ENCODE measurements at places on chromosomes 13 and 19.

GRCh38 chr13:88704600-88705275 lies 1033.6 kb downstream of the SLITRK5 start:
- DNase-seq = no peak

- no peak for DNase-seq
These were observed 953.2 kb downstream of the DIAPH3 start for GRCh38 chr13:59210543-59210942.

DNA sequence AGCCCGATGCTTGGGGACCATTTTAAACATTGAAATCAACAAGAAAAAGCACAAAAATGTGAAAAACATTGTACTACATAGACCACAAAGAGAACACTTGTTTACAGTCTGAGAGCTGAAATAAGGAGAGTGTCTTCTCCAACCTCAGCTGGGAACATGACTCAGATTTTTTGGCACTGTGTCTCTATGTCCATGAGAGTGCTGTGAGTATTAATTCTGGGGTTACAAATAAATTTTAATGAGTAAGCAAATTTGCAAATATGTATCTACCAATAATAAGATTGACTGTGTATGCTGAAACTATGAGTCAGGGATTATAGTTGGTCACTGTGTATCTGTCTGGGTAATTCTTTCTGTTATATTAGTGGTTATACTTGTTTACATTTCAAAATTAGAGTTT lies 174.0 kb downstream of the DCT start:
- DNase-seq = no peak

- DNase-seq = no peak
These were observed 3.9 kb downstream of the PIH1D1 start for GRCh38 chr19:49447485-49448431.

- no peak for DNase-seq
These were observed 228.6 kb downstream of the EFNB2 start for GRCh38 chr13:106306748-106307277.

DNA sequence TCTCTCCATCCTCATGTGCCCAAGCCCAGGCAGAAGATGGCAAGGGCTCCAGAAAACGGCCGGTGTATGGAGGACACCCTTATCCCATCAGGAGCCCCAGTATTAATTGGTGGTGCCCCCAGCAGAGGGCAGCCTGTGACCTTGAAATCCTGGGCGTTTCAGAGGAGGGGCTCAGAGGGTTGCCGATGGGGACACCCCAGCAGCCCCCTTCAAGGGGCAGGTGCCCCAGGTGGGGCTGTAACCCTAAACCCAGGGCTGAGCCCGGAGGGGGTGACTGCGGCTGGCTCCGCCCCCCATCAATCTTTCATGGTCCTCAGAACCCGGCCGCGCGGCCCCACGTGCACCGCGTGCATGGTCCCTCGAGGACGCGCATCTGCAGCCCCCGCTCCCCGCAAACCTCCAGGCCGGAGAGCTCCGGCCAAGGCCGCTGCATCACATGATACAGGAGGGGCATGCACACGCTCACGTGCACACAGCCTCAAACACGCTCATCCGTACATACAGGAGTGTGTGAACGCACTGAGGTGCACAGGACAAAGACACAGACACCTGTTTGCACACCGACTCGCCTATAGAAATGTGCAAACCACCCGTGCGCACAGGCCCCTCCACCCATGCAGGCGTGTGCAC lies 949 bp downstream of the RAB3A start:
- DNase-seq = no peak

GRCh38 chr19:525029-525428 lies 6.5 kb upstream of the CDC34 start:
- DNase-seq = no peak

DNA sequence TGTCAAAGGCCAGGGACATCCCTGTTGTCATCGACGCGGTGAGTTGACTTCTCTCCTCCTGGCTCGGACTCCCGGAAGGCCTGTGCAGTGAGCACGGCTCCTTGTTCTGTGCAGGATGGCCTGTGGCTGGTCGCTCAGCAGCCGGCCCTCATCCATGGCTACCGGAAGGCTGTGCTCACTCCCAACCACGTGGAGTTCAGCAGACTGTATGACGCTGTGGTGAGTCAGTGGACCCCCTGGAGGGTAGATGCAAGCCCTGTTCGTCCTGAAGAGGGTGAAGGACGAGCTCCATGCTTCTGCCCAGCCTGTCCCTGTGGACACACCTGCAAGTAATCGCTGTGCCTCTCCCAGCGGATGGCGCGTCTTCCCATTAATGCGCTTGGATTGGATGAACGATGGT lies 19.2 kb downstream of the NAXD start:
- no peak for DNase-seq

DNA sequence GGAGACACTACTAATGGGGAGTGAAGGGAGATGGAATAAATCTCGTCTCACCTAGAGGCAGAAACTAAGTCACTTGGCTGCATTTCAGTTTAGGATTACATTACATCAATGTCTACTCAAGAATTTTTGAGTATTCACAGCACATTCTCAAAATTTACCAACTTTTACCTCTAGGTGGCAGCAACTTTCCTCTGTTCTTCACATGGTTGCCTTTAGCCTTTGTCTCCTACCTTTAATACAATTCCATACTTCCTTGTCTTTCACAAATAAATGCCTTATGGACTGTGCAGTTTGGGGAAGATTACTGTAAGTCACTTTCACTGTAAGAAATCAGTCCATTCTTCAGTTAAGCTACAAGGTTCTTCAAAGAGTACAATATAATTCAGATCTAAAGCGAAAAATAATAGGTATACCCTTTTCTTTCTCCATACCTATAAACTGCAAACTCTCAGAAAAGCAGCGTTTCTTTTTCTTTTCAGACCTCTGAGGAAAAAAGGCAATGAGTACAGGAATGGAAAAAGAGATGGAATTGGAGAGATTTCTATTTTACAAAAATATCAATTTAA lies 379.4 kb downstream of the KLF12 start:
- no peak for DNase-seq

- DNase-seq = no peak
These were observed 90.2 kb downstream of the MAP4K1 start for GRCh38 chr19:38527466-38528136.

DNA sequence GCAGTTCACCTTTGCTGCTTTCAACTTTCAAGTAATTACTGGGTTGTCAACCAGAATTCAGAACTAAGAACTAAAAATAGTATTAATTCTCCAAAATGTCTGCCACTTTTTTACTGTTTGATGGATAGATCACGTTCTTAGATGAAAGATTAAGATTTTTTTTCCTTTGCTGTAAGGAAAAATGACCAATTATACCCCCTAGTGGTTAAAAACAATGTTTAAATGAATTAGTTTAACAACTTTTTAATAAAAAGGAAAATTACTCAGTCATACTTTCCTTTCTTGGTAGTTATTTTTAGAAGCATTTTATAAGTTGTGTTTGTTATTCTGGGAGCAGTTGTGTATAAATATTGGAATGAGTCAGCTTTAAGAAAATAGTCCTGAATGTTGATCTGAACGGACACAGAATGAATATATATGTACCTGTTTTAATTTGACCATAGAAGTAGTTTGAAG lies 4.6 kb downstream of the TM9SF2 start:
- DNase-seq = no peak

DNA sequence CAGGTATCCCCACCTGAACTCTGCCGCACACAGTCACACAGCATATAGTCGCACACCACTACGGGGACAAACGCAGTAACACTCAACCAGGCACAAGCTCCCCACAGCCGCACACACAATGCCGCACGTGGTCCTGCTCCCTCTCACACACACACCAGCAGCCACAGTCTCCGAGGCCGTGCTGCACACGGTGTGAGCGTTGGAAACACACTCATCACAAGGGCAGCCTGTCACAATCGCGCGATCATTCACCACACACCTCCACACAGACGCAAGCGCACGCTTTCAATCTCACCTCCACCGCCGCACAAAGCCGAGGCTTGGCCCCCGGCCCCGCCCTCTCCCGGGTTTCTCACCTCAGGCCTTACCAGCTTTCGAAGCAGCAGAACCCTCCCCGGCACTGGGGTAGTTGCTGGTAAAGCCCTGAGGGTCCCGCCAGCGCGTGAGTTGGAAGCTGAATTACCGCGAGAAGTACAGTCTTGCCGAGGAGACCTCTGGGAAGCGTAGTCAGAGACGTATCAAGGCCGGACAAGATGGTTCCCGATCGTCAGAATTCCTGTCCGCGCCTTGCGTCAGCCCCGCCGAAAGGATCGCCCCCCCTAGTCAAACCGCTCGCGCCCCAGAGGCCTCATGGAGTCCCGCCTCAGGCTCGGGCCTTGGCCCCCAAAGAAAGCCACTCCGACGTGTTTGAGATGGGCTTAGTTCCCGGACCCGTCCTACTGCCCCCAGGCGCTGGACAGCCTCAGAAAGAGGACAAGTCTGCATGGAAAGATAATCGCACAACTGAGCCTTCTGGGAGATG lies at the start of gene ZNF566:
Gene ZNF566 (minus strand): TSS at position 444 of the 802 bp plus-strand sequence. CDS start 13,004 bp downstream, outside the sequence.
- peak; percentile 77 for DNase-seq

- DNase-seq = no peak
These were observed 9.8 kb downstream of the BICRA start for GRCh38 chr19:47618771-47619170.

GRCh38 chr13:28717170-28717569 lies 1.6 kb downstream of the SLC46A3 start:
- no peak for DNase-seq

DNA sequence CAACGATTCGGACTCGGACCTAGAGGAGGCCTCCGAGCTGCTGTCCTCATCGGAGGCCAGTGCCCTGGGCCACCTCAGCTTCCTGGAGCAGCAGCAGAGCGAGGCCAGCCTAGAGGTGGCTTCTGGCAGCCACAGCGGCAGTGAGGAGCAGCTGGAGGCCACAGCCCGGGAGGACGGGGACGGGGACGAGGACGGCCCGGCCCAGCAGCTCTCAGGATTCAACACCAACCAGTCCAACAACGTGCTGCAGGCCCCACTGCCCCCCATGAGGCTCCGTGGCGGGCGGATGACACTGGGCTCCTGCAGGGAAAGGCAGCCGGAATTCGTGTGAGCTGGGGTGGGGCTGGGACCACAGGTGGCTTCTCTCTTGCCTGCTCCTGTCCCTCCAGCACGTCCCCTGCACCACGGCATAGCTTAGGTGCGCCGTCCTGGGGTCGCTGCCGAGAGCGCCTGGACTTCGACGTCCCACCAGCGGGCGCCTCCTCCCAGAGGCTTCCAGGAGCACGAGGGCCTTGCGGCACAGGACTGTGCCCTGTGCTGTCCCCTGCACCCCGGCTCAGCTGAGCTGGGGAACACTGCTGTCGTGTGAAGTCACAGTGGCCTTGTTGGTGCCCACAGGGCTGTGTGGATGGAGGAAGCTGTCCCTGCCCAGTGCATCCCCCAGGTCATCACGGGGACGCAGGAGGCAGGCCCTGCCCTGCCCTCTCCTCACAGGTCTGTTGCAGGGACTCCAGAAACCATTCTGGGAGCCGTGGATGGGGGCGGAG lies 9.3 kb downstream of the POLR2E start:
- no peak for DNase-seq

DNA sequence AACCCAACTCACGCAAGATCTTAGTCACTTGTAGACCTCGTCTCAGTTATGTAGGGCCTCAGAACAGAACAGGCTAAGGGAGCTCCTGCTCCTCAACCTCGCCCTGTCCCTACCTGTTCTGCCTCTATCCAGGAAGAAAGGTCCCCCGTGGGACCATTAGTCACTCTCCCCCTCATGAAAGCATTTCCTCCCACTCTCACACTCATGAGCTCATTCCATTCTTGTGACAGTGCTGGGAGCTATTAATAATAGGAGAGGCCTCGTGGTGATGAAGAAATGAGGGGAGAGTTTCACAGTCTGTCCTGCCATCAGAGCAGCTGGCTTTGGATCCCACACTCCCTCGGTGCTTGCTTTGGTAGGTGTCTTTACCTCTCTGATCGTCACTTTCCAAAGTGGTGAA lies 10.2 kb downstream of the PPP2R1A start:
- DNase-seq = no peak

- DNase-seq = no peak
These were observed 42.0 kb upstream of the IPO5 start for GRCh38 chr13:97911311-97912138.

DNA sequence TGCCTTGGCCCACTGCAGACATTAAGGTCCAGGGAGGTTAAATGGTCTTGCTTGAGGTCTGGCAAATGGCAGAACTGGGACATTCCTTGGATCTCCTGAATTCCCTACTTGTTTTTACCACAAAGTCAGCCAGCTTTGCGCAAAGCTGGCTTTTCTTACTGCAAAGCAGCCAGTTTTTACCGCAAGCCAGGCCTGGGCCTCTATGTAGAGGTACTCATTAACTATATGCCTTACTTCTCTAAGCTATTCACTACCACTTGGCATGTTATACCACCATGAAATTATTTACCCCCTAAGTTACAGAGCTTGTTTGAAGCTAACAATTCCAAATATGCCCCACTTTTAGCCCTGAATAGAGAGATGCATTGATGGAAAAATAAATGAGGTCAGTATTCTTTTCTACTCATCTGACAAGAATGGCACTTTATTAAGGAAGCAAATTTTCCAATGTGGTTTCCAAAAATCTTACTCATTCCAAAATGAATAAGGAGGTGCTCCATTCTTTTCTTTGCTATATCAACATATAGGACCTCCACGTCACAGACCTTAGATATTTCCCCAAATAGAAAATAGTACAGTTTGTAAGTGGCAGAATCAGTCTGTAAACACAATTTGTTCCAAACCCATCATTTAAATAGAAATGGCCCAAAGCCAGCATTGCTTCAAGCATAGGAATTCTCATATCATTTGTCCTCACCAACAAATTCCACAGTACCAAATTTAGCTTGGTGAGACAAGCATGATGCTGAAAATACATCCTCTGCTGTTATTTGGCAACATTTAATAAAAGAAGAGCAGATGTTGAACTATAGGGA lies 143.9 kb upstream of the TSC22D1 start:
- no peak for DNase-seq

DNA sequence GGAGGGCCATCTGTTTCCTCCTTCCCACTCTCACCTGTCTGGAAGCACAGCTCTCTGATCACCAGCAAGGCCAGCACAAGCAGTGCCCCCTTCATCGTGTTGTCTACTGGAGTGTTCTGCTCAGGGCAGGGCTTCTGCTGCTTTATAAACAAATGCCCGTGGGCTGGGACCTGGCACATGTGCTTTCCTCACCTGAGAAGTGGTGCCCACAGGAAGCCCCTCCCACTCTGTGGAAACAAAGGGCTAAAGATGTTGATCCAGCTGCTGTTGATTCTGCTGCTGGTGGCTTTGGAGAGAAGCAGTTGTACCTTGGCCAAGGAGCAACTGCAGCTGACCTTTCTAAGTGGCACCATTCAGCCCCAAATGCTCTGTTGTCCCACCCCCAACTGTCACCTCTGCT lies 26.4 kb upstream of the ZNF181 start:
- no peak for DNase-seq
